NCI-H1417 treated with DMSO at 0.1 percent for 48 hours (cell line): ENCODE measurements at places on chromosomes 4 and X.

DNA sequence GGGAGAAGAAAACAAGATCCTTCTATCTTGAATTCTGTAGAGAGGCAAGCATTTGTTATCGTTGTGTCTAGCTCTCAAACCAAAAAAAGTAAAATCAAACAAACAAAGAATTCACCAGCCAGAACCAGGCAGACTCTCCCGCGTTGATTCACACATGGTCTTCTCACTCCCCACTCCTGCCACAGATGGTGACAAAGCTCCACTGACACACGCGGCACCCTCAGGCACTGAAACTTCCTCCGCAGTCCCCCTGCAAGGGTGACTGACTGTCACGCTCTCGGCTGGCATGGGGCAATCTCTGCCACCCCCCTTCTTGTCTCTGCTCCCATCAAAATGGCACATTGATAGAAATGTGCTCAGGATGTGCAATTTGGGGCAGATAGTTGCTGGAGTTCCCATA, 304.9 kb downstream of the DHX15 start:
- no peak for DNase-seq

DNA sequence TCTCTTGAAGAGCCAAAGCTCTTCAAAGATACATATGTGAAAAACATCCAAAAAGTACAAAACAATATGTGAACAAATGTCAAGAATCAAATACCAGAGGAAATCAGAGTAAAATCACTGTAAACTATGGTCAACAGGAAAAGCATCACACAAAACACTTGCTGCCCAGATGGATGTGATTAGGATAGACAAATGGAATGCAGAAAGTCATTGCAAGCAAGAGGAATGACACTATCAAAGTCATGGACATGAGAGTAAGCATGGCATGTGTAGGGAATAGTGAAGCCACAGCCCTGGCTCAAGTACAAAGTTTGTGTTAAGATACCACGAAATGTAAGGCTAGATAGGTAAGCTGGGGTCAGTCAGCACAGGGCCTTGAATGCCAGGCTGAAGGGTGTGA, 37.7 kb downstream of the CLDN2 start:
- no peak for DNase-seq

DNA sequence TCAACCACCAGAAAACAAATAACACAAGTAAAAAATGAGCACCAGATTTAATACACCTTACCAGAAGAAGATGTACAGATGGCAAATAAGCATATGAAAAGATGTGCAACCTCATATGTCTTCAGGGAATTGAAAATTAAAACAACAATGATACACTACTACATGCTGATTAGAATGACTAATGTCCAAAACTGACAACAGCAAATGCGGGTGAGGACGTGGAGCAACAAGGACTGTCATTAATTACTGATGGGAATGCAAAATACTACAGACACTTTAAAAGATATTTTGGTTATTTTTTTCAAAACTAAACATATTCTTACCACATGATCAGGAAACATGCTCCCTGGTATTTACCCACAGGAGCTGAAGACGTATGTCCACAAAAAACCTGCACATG, 140.3 kb downstream of the FRYL start:
- no peak for DNase-seq

GRCh38 chr4:138775489-138775888, 240.1 kb upstream of the NOCT start:
- no peak for DNase-seq

GRCh38 chr4:5472160-5472591, 236.2 kb downstream of the EVC2 start:
- DNase-seq, result no peak

- no peak for DNase-seq
Measured at GRCh38 chr4:102683881-102684609, 76.7 kb downstream of the MANBA start.

GRCh38 chr4:111838406-111838930, 306.8 kb upstream of the FAM241A start:
- DNase-seq, result no peak

GRCh38 chr4:153511104-153511503, 44.9 kb downstream of the TMEM131L start:
- DNase-seq, result no peak

DNA sequence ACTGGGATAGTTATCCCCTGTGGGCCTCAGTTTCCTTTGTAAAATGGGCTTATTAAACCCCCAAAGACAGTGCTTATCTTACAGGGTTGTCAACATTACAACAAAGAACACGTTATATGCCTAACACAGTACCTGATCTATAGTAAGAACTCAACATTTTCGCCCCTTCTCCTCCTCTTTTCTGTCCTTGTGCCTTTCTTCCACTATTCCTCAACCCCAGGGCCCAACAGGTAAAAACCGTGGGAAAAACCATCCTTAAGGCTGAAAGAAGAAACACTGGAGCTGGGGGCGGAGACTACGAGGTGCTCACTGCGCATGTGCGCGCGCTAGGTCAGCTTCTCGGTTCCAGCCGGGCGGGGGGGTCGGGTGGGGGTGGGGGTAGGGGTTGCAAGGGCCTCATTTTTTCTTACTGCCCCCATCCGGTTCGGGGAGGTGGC, 426 bp upstream of the XIAP start:
- no peak for DNase-seq

- DNase-seq, result no peak
Measured at GRCh38 chr4:25930731-25931354, 16.8 kb downstream of the SMIM20 start.

- DNase-seq, result no peak
Measured at GRCh38 chr4:98381306-98381705, 120.1 kb downstream of the RAP1GDS1 start.

- no peak for DNase-seq
Measured at GRCh38 chr4:148434075-148434773, 8.0 kb downstream of the NR3C2 start.

- DNase-seq, result no peak
Measured at GRCh38 chrX:39639871-39640270, 457.9 kb downstream of the BCOR start.

- no peak for DNase-seq
Measured at GRCh38 chr4:90121676-90122354, 5.4 kb upstream of the CCSER1 start.

- DNase-seq, result no peak
Measured at GRCh38 chr4:157151711-157152110, 68.8 kb upstream of the GRIA2 start.

GRCh38 chr4:147349193-147349592, 131.7 kb upstream of the EDNRA start:
- no peak for DNase-seq

- DNase-seq, result no peak
Measured at GRCh38 chr4:173857828-173858227, 327.8 kb upstream of the HAND2 start.

GRCh38 chr4:148874331-148874730, 432.1 kb upstream of the NR3C2 start:
- DNase-seq, result no peak

GRCh38 chr4:96786306-96786705, 946.4 kb downstream of the PDHA2 start:
- DNase-seq, result no peak

DNA sequence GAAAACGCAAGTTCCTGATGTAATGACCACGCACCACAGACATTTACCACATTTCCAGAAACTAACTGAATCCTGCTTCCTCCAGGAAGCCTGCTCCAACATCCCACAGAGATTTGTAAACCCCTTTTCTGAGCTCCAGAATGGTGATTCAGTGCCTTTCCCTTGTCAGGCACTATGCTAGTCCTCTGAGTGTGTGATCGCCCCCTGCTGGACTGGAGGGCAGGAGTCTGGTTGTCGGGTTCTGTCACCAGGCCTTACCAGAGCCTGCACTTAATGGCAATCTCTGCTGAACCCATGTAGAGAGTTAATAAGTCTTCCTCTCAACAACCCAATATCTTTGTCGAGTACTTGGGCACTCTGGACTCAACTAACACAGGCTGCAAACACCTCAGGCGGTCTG, 14.5 kb upstream of the KDM5C start:
- no peak for DNase-seq

DNA sequence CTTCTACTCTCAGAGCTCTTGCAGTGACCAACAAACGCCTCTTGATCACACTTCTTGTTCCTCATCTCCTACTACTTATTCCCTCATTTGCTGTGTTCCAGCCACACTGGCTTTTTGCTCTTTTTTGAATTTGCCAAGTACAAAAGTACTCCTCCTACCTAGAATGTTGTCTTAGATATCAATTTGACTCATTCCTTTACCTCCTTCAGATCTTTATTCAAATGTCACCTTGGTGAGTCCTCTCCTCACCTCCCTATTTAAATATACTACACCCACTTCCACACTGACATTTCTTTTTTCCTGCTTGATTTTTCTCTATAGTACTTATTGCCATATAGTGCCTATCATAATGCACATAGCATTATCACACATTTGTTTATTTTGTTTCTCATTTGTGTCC, 6.2 kb upstream of the DCAF4L1 start:
- no peak for DNase-seq

DNA sequence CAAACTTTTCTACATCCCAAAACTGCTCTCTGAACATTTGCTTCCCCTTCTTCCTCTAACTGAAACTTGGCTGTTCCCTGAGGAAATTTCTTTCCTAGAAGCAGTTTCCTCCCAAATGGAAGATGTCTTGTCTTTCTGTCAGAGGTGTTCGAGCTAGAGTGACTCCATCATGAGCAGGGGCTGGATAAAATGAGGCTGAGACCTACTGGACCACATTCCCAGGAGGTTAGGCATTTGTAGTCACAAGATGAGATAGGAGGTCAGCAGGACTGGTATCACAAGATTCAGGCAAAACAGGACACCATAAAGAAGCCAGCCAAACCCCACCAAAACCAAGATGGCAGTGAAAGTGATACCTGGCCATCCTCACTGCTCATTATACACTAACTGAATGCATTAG, 35.8 kb upstream of the PGRMC2 start:
- no peak for DNase-seq

- DNase-seq, result no peak
Measured at GRCh38 chrX:137547291-137547690, 18.6 kb upstream of the ZIC3 start.

DNA sequence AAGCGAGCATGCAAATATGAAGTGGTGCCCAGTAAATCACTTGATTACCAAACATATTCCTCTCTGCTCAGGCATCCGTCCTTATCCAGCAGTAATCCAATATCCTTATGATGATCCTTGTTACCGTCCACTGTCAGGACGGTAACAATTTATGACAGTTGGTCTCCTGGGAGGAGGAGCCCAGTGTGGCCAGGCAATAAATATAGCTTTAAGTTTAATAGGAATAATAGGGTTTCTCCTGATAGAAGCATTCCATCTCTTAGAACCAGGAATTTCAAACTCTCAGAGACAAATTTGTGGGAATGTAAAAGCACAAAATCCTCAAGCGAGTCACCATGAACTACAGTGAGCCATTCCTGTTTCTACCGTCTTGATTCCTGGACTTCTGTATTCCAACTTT, 171.2 kb upstream of the IL15 start:
- no peak for DNase-seq
